SJSA1 (cell line): ENCODE measurements at places on chromosomes 7 and 10.

GRCh38 chr10:14904316-14904732 is 25.7 kb downstream of the SUV39H2 start:
- DNase-seq = no peak

- DNase-seq = no peak
Measured at GRCh38 chr7:100369105-100369504, 4.2 kb upstream of the PILRA start.

DNA sequence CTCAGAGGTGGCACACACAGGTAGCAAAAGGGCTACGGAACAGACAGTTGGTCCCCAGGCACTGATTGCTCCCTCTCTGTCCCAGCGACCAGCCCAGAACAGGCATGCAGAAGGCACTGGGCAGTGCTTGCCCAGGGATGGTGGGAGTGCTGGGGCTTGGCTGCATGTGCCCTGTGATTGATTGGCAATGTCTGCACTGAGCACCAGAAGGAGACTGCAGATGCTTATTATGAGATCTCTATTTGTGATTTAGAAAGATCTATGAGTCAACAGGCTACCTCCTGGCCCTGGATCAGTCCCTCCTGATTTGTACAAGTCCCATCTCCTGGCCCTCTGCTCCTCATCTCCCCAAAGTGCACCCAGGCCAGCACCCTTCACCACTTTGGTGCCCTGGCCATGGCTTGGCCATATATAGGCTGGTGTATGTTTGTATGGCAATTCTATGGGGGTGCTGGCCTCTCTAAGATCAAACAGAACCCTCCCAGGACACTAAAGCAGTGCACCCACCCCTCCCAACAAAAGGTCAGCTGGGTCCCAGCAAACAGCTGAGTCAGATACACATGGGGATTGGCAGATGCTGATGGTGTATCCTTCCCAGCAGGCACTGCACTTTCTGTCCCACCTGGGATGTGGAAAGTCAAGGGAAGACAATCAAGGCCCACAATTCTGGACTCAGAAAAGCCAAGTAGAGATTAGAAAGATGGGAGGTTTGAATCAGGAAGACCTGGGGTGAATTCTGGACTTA is 30.9 kb downstream of the CAMK2B start:
- peak; percentile 29 for DNase-seq

GRCh38 chr10:71045204-71045809 is 156.9 kb upstream of the PCBD1 start:
- no peak for DNase-seq

- DNase-seq = no peak
Measured at GRCh38 chr7:28364082-28364481, 48.2 kb upstream of the CREB5 start.

DNA sequence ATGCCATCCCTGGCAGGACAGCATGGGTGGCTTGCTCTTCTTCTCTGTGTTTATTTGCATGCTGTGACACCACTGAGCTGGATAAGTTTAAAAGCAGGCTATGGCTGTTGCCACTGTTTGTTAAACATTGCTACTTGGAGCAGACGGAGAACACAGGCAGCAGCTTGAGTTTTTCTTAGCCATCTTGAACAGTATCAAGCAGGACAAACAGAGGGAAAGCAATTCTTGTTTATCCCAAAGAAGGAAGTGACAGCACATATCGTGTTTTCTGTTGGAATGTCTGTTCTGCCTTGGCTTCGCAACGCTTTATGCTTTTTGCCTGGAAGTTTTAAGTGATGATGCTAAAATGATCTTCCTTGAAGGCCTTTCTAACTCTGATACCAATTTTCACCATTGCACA is 73.8 kb downstream of the MKX start:
- no peak for DNase-seq

- no peak for DNase-seq
Measured at GRCh38 chr10:118980135-118980865, 49.2 kb upstream of the NANOS1 start.
